ENCODE measurements at places on chromosomes 1 and 21.

DNA sequence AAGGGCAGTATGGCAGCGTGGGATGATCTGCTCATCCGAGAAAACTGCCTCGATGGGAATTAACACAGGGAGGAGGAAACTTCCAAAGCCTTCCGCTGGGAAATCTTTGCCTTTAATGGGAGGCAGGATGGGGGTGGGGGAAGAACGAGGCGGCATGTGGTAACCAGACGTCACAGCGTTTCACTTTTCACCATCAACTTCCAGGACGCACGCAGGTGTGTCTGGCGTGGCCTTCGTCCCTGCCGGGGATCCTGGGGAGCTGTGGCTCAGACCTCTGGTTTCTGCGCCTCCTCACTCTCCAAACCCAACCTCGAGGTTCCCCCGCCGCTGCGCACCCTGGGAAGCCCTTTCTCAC lies 282 bp downstream of the RSPH1 start:
- DNase-seq, result no peak

DNA sequence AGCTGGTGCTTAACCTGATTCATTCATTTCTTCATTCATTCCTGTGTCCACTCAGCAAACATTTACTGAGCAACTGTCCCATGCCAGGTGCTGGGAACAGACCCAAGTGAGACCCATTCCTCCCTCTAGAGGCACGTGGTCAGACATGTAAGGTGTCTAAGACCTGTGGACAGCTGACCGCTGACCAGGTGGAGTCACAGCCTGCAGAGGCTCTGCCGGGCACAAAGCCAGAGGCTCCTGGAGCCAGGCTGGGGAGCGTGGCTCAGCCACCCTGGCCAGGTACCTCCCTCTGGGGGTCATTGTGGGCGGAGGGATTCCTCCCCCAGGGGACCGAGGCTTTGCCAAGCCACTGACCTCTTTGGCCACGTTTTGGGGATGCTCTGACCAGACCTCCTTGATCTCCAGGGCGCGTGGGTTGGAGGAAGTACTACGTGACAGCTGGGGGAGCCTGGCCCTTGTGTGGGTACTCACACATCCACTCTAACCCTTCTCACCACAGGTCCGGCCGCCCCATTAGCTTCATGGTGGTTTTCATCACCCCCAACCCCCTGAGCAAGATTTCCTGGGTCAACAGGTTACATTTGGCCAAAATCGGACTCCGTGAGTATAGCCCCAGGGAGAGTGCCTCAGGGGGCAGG lies 100.3 kb downstream of the ARHGEF10L start:
- no peak for DNase-seq

DNA sequence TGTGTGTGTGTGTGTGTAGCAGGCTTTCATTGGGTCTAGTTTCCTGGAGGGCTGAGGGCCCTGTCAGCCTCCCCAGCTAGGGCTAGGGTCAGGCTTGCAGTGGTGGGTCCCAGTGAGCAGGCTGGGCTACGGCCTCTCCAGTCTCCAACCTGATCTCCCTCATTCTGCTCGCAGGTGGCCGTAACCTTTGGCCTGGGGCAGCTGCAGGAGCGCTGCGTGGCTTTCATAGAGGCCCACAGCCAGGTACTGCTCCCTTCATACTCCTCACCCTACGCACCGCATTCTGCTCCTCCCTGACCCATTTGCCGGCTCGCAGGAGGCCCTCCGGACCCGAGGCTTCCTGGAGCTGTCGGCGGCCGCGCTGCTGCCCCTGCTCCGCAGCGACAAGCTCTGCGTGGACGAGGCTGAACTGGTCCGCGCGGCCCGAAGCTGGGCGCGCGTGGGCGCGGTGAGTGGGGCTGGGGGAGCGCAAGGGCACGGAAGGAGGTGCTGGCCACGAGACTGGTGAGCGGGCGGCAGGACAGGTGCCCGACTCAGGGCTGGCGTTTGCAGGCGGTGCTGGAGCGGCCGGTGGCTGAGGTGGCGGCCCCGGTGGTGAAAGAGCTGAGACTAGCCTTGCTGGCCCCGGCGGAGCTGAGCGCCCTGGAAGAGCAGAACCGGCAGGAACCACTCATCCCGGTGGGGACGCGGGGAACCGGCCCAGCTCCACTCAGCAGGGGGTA lies 4.7 kb downstream of the BTBD19 start:
- no peak for DNase-seq

- no peak for DNase-seq
These were observed 272.1 kb downstream of the FAM72C start for GRCh38 chr1:143699731-143700130.

- no peak for DNase-seq
These were observed 4.6 kb downstream of the KRTAP10-12 start for GRCh38 chr21:44701541-44701940.

DNA sequence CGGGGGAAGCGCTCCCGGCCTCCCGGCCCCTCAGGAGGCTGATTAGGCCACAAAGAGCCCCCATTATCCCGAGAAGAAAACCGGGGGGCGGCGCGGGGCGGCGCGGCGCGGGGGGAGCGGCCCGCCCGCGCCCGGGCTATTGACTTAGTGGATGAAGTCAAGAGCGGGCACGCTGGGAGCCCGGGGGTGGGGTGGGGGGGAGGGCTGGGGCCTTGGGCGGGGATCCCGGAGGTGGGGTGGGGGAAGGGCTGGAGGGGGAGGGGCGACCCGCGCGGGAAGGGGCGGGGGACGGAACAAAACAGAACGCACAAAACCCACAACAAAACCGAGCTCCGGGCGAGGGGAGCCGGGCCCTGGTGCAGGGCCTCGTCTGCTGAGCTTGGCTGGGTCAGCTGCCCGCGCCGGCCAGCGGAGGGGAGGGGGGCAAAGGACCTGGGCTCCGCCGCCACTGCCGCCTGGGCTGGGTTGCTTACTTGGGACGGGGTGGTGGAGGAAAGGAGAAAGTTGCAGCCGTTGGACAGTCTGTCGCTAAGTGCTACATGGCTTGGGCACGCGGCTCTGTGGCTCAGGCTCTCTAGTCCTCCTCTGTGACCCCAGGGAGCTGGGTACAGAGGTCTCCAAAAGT lies 16.3 kb downstream of the PAX7 start:
- no peak for DNase-seq

- DNase-seq, result no peak
These were observed 23.8 kb downstream of the MARK1 start for GRCh38 chr1:220551718-220552117.

- no peak for DNase-seq
These were observed 9.1 kb upstream of the GPR61 start for GRCh38 chr1:109530457-109531087.

Data from CD4-positive, alpha-beta T cell treated with Interleukin-4 for 4 hours (primary cell).